ENCODE measurements at places on chromosomes 7 and 10.
A peak's percentile ranks its signal among the peaks of the same experiment; 100 is the strongest.

DNA sequence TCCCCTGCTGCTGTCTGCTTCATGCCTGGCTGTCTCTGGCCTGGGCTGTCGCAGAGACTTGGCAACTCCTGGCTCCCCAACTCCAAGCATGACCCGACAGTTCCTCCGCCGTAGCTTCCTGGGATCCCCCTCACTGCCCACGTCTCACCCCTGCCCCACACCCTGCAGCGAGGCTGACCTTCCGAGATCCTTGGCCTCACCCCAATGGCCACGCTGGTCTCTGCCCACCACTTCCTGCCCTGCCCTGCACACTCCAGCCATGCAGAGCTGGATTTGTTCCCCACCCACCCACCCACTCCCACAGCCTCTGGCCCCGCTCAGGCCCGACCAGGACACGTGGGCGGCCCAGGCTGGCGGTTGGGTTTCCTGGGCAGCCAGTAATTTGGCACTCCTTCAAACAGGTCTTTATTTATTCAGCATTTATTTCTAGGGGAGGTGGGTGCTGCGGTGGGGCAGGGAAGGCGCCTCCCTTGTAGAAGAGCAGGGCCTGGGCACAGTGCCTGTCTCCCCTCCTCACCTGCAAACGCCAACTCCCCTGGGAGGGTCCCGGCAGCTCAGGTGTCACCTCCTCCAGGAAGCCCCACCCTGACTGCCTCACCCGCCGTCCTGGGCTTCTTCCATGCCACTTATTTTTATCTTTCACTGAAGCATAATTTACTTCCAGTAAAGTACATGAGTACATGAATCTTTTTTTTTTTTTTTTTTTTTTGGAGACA is 25.5 kb downstream of the GTF2IRD1 start:
- DNase-seq, result no peak

DNA sequence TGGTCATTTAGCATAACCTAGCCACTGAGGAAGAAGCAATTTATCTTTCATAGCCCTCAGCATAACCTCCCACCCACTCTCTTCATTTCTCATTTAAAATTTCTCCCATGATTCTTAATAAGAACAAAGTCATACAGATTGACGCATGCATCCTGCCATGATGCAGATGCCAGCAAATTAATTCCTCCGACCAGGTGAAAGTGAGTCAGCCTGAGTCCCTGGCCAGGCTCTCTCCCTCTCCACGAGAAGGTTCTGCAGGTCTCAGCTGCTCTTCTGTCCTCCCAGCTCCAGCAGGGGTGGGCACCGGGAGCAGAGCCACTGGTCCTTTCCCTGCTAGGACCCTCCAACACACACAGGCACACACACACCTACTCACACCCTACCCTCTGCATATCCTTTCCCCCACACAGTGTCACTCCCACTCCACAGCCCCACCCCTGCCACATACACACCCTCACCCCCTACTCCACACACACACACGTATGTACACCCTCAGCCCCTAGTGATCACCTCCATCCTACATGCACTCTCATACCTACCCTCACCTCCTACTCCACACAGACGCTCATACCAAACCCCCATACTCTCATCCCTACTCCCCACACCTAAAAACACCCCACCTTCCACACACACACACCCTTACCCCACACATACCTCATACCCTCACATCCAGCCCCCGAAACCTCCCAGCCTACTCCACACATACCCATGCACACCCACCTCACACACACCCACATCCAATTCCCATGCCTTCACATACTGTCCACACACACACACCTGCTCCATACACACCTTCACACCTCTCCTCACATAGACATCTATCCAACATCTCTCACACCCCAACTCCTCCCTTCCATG is 78.0 kb downstream of the FAM13C start:
- DNase-seq, result no peak

DNA sequence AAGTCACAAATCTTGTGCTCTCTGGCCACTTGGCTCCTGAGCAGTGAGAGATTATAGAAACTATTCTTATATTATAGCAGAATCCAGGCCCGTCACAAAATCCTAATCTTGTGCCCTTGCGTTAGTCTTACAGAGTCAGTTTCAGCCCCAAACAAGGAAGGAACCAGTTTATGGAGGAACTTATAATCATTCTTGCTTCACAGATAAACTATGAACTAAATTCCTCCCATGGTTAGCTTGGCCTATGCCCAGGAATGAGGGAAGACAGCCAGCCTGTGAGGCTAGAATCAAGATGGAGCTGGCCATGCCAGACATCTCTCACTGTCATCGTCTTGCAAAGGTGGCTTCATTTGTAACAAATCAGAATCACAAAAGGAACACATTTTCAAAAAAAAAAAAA is 199.7 kb upstream of the PITRM1 start:
- no peak for DNase-seq

- DNase-seq, result no peak
Observed at GRCh38 chr10:5589661-5590511, 65.1 kb downstream of the CALML3 start.

GRCh38 chr10:35453855-35454532 is 117.7 kb downstream of the CCNY start:
- DNase-seq, result peak; percentile 11

- DNase-seq, result no peak
Observed at GRCh38 chr7:35725280-35725680, 30.3 kb upstream of the HERPUD2 start.

- DNase-seq, result no peak
Observed at GRCh38 chr7:98643236-98643985, 26.3 kb downstream of the NPTX2 start.

GRCh38 chr7:100081535-100082102 is at the start of gene ZNF3:
Gene ZNF3 (minus strand): TSS chr7:100081723. CDS start chr7:100077357, 4,366 bp downstream.
- peak; percentile 99 for DNase-seq

DNA sequence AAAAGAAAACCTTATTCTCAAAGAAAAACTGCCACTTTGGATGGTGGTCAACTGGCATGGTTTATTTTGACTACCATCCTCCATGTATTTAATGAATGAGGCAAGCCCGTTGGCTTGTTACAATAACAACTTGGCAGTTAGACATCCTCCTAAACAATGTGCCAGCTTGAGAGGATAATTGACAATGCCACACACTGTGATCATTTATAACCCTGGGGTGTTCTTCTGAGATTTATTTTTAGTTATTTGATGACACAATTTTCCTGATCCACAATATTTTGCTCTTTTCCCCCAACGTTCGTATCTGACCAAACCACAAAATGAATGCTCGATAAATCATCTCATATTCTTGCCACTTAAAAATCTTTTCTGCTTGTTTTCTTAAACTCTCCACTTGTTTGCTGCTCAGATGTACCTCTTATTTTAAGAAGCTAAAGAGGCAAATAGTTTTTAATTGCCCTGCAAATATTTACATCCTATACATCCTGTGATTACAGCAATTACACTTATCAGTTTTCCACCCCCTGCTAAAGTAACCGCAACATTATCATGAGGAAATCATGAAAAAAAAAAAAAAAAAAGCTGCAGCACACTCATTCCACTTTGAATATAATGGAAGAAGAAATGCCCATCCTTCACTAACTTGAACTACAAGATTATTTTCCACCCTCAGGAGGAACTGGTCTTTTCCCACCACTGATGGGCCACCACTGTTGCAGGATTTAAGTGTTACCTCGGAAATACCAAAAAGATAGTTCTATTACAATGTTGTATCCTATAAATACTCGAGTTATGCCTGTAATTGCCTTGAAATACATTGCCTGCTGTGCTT is 119.9 kb downstream of the MBL2 start:
- DNase-seq, result no peak

DNA sequence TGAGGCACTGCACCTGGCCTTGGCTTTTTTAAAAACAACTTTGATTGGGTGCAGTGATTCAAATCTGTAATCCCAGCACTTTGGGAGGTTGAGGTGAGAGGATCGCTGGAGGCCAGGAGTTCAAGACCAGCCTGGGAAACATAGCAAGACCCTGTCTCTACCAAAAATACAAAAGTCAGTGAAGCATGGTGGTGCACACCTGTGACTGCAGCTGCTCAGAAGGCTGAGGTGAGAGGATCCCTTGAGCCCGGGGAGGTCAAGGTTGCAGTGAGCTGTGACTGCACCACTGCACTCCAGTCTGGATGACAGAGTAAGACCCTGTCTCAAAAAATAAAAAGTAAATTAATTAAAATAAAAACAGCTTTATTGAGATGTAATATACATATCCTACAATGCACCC is 84.9 kb downstream of the NPTX2 start:
- no peak for DNase-seq

DNA sequence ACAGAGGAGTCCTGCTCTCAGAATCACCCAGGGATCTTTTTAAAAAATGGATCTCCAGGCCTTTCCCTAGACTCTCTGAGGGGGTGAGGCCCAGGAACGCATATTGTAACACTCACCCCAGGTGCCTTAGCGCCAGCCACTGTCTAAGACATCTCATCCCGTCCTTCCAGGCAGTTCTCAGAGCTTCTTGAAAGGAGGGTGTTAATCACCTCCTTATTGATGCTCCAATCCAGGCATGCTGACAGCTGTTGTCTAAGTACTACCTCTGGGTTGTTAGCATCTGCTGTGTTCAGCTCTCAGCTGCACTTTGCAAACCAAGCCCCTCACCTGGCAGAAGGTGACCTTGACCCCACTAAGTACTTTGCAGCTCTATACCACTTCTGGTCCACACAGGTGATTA is 36.0 kb downstream of the KIAA1549 start:
- no peak for DNase-seq

- DNase-seq, result no peak
Observed at GRCh38 chr7:91194841-91195240, 69.4 kb upstream of the FZD1 start.

DNA sequence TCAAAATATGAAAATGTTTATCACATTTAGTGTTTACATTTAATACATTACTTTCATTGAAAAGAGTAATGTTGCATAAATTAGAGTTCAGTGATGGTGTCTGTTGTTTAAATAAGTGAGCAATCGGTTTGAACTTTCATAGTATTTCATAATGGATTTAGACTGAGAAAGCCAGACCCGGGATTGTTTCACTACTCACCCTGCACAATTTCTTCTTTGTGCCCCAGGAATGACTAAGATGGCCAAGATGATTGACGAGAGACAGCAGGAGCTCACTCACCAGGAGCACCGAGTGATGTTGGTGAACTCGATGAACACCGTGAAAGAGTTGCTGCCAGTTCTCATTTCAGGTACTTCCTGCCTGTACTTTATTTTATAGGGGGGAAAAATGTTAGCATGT is 74.6 kb downstream of the VCL start:
- DNase-seq, result no peak

DNA sequence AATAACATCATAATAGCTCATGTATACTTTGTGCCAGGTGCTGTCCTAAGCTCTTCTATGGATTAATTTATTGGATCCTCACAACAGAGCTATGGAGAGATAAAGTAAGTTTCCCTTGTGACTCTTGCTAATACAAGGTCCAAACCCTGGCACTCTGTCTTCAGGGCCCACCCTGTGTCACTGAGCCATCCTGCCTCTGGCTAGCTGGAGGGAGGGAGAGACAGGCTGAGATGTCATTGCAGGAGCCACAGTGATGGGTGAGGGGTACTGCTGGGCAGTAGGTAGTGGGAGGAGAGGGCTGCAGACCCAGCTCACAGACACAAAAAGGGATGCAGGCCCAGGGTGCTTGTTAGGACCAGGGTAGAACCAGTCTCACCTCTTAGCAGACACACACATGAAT is 16.9 kb downstream of the GCK start:
- DNase-seq, result no peak

- no peak for DNase-seq
Observed at GRCh38 chr7:18495412-18496340, at the start of gene HDAC9. Gene HDAC9 (plus strand): TSS chr7:18495749. CDS start chr7:18496303, 554 bp downstream.

DNA sequence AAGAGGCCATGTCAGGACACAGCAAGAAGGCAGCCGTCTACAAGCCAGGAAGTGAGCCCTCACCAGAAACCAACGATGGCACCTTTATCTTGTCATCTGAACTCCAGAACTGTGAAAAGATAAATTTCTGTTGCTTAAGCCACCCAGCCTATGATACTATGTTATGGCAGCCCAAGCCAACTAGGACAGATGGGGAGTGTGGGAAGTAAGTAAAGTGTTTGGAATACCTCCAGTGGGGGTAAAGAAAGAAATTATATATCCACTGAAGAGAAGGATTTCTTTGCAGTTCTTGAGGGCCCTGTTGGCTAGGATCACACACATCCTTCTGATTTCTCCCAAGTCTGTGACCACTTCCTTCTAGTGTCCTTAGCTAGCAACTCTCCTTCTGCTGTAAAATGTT is 384.4 kb downstream of the TNS3 start:
- no peak for DNase-seq

DNA sequence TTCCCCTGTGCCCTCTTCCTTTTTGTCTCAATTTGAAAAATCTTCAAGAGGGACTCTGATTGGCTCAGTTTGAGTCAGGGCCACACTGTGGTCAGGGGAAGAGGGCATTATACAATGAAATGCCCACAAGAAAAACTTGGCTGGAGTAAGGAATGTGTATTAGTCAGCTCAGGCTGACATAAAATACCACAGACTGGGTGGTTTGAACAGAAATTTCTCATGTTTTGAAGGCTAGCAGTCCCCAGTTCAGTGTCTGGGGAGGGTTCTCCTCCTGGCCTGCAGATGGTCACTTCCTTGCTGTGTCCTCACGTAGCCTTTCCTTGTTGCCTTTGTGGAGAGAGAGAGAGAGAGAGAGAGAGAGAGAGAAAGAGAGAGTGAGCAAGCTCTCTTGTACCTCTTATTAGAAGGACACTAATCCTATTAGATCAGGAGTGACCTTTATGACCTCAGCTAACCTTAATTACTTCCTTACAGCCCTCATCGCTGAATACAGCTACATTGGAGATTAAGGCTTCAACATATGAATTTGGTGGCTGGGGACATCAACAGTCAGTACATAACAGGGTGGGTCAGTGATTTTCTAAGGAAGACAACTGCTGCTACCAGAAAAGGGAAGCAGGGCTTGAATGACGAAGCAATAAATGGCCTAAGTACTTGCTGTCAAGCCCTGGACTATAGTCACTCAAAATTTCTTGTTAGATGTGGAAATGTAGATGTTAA is 25.8 kb upstream of the FAM13C start:
- no peak for DNase-seq

GRCh38 chr10:119770928-119771327 is 45.1 kb downstream of the INPP5F start:
- DNase-seq, result no peak

- DNase-seq, result no peak
Observed at GRCh38 chr10:22518167-22518724, 172.9 kb downstream of the SPAG6 start.

- DNase-seq, result no peak
Observed at GRCh38 chr7:97022491-97023306, 1.9 kb downstream of the DLX5 start.

DNA sequence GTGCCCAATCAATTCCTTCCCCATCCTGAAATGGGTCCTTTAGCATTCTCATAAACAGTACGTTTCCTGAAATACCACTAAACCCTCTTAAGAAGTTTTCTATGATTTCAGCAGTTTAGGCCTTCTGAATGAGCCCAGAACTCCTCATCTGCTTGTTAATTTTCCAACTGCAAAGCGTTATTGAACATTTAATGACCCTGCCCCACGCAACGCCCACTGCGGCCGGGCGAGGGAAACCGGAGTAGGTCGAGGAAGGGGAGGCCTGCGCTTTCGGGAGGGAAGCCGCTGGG is 608 bp upstream of the UBN2 start:
- no peak for DNase-seq

GRCh38 chr10:48811917-48812316 is 127.2 kb downstream of the WDFY4 start:
- DNase-seq, result no peak

- no peak for DNase-seq
Observed at GRCh38 chr7:102396710-102397019, 502 bp downstream of the PRKRIP1 start.

GRCh38 chr7:74000489-74001149 is 27.4 kb upstream of the ELN start:
- no peak for DNase-seq

- no peak for DNase-seq
Observed at GRCh38 chr7:103307503-103308231, 10.4 kb downstream of the PMPCB start.

Data from hematopoietic multipotent progenitor cell treated with erythropoietin and hydrocortisone succinate and interleukin-3 and kit ligand, for 15 days (in vitro differentiated cells).